Gastrocnemius medialis (tissue), 4 donors: ENCODE measurements at places on chromosomes 16 and 17. TPM values are rescaled to one million over a fixed set of nuclear protein-coding genes. Genes with fewer than 3 reads are reported as not detected.
A peak's percentile ranks its signal among the peaks of the same experiment; 100 is the strongest.

Gene KRTAP4-5
- not detected for total RNA-seq

Gene KCTD11
- total RNA-seq, result 7.0 TPM

Gene ASIC2
- total RNA-seq, result not detected

Gene TBC1D28
- not detected for total RNA-seq

- no peak for DNase-seq
Observed at GRCh38 chr17:14460516-14461226, 159.8 kb downstream of the HS3ST3B1 start.

- DNase-seq, result no peak
Observed at GRCh38 chr17:27339836-27340550, 46.1 kb downstream of the WSB1 start.

DNA sequence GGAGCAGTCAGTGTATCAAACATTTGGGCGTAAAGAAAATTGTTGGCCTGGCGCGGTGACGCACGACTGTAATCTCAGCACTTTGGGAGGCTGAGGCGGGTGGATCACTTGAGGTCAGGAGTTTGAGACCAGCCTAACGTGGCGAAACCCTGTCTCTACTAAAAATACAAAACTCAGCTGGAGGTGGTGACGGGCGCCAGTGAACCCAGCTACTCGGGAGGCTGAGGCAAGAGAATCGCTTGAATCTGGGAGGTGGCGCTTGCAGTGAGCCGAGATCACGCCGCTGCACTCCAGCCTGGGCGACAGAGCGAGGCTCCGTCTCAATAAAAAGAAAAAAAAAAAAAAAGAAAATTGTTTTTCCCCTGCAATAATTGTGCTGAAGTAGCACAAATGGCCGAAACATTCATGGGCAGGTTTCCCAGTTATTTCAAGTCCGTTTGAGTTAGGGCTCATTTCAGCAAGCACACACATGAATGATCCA lies 1.4 kb downstream of the GCSH start:
- no peak for DNase-seq

DNA sequence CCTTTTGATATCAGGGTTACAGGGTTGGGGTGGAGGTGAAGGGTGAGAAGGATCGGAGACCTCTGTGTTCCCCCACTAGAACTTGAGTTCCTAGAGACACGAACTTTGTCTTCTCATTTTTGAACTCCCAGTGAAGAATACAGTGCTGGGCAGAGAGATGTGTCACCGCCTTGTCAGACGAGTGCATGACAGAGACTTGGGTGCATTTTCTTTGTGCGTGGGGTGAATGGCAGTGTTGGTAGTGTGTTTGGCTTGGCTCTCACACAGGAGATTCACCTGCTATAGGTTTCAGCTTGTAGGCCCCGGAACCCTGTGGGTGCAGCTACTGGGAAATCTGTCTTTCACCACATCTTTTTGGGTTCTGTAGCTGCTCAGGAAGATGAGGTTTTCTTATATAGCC lies 40.0 kb upstream of the CCR7 start:
- DNase-seq, result no peak

- peak; percentile 67 for DNase-seq
Observed at GRCh38 chr16:67917852-67918236, 13.8 kb downstream of the CTRL start.

- no peak for DNase-seq
Observed at GRCh38 chr16:867421-868385, 67.2 kb upstream of the GNG13 start.

- no peak for DNase-seq
Observed at GRCh38 chr17:66310528-66311148, 8.2 kb downstream of the PRKCA start.

DNA sequence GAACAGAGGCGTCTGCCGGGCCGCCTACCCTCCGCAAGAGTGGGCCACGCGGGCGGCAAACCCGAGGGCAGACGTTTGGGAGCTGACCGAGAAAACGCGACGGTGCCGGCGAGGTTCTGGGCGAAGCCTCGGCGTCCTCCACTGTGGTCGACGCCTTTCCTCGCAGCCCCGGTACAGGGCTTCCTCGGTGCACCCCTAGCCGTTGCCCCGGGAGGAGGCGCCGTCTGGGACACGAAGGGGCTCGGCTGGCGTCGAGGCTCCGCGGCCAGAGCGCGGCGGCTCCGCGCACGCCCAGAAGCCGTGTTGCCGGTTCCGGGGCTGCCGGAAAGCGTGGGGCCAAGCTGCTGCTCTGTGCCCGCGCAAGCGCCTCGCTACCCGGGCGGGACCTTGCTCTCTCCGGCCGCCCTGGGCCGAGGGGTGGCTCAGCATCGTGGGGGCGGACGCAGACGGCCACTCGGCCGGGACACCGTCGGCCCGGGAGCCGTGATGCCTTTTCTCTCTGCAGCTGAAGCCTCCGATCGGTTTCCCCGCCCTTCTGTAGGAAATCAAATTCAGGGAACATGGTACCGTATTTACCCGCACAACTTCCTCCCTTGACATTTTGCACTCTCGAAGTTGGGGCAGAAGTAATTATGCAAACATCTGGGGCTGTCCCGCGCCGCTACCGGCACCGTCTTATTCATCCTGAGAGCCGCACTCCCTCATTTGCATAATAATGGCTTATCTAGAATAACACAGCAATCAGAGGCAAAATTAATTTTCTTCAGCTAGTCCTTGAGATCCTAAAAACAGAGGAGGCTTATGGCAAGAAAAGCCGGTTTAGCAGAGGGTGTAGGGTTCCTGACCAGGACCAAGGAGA lies 7.3 kb upstream of the CBX8 start:
- DNase-seq, result no peak

DNA sequence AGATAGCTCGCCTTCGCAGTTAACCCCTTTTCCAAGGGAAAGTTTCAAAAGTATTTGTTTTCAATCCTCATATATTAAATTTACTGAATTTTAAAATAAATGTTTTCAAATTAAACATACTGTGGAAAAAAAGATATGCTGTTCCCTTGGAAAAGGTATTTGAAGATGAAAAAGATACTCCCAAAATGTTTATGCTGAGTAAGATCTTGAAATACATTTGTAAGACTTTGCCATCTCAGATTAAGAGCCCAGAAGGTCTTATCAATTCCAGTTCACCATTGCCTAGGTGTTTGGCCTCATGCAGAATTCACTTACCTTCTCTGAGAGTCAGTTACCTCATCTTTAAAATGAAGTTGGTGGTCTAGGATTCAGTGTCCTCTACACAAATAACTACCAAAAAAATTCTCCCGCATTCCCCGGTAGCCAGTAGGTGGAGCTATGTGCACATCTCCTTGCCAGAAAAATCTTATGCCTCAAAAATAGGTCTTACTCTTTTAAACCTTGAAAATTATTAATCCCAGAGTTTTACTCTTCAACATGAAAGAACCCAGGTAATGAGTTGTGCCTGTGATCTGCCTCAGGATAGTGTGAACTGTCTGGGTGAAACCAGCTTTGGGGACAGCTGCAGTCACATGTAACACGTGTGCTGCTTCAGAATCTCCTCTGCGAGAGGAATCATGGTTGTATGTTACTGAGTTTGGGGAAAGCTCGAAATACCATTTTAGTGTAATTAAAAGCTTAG lies 178.3 kb downstream of the MRTFB start:
- DNase-seq, result no peak

DNA sequence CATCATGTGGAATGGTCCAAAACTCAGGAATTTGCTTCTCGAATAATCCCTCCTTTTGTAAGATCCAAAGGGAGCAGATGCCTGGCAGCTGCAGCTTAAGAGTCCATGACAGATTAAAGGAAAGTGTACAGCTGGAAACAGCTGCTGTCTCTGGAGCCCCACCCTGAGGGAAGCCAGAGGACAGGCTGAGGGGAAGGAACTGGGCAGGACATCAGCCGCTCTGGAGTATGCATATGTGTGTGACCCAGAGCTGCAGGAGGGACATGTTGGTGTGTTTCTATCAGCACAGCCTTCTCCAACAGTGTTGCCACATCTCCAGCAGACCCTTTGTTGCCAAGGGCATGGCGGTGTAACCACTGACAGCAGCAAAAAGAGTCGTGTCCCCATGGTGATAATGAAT lies 46.2 kb downstream of the CYB561 start:
- no peak for DNase-seq

GRCh38 chr16:3480901-3481695 lies 14.2 kb downstream of the C16orf90 start:
- DNase-seq, result peak; percentile 32

DNA sequence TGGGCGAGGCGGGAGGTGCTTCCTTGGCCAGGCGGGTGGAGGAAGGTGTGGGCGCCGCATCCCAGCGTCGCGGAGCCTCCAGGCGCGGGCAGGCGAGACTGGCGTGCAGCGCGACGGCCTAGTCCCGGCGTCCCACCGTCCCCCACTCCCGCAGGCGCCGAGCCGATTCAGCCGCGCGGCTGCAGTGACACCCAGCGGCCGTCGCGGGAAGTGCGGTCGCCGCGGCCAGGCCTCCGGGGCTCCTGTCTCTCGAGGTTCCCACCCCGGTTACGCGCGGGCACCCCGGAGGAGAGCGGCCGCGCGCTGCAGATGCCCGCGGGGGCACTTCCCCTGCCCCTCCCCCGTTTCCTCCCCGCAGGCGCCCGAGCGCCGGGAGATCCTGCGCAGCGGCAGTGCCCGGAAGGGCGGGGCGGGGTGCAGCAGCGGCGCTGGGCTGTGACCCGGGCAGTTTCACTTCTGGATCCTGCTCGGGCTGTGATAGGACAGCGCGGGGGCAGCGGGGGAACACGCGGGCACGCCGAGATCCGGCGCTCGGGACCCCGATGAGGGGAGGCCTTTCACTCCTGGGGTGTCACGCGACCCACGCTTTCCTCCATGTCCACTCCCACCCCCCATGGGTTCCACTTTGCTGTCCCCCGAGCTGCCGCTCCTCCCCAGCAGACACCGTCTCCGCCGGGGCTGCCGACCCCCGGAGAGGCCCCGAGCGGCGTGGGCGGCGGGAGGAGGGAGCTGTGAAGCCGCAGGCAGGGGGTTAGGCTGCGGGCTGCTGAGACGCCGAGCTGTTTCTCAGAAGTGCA lies 16.6 kb downstream of the GRB7 start:
- peak; percentile 85 for DNase-seq

DNA sequence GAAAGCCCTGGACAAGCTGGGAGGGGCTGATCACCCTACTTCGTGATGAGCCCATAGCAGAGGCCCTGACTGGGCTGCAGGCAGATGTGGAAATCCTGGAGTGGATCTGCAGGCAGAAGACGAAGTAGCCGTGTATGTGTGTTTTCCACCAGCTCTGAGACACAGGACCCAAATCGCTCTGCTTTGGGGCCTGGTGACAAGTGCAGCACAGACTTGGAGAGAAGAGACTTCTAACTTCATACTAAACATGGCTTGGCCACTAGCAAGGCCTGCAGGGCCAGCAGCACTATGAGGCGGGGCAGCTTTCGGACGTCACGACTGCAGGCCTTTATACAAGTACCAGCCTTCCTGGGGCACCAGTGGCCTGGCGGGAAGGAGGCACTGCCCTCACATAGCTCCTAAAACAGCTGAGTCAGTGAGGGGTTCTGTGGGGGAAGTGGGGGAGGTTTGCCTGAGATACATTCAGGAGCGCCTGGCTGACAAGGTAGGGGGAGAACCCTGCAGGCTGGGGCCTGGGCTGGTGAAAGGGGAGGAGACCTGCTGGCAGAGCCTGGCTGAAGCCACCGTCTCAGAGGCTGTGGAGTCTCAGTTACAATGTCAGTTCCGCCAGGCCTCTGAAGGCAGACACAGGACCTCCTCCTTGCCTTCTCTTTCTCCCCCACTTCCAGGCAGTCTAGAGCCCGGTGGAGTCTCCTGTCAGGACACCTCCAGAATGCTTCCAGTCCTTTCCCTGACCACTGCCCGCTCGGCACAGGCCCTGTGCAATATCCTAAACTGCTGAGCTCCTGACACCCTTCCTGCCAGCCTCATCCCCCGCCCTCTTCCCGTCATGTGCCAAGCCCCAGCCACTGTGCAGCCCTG lies 73.4 kb downstream of the WSB1 start:
- DNase-seq, result no peak

GRCh38 chr16:65318138-65318537 lies 196.3 kb upstream of the CDH11 start:
- DNase-seq, result no peak

DNA sequence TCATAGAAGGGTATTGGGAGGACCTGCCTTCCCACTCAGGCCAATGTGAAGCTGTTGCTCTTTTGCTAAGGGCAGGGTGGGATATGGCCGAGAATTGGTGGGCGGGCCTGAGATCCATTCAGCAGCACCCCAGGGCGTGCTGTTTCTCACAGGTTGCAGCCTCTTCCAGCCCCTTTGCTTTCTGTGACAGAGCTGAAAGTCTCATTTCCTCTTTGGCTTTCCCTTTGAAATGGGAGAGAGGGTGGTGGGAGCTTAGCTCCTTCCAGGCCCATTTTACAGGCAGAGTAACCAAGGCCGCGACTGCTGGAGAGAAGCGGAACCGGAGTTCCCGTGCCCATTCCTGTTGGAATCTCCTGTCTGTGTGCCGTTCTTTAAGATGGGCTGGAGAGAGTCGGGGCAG lies 183.0 kb downstream of the RAB11FIP4 start:
- DNase-seq, result no peak

DNA sequence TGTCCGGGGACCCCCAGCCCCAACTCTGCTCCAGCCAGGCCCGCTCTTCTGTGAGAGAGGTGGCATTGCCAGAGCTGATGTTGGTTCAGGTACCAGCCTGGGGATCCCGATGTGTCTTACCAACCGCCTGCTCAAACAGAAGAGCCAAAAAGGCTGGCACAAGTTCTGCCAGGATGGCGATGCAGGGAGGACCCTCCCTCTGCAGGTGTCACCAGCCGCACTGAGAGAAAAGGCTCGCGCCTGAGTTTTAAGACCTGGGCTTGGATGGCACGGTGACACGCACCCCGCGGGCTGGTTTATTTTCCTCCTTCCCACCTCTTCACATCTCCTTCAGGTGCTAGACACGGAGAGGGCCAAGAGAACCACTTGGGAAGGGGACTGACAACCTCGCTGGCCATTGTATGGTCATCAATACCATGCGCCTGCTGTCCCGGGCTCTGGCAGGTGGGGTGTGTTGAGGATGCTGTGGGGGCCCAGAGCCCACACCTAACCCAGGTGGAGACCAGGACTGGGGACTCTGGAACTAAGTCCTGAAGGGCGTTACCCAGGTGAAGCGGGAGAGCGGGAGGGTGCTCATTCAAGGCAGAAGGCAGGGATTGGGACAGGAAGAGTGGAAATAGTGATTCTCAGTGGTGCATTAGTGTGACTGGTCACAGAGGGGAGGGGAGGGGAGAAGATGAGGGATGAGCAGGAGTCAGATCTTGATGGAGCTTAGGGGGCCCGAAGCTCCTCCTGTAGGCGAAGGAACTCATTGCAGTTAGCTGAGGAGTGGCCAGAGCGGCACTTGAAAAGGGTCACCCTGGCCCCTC lies 16.3 kb downstream of the FOXJ1 start:
- DNase-seq, result no peak

GRCh38 chr16:18832006-18832405 lies 30.7 kb upstream of the ARL6IP1 start:
- DNase-seq, result no peak

GRCh38 chr16:3317315-3317999 lies 12.2 kb downstream of the ZNF75A start:
- no peak for DNase-seq

DNA sequence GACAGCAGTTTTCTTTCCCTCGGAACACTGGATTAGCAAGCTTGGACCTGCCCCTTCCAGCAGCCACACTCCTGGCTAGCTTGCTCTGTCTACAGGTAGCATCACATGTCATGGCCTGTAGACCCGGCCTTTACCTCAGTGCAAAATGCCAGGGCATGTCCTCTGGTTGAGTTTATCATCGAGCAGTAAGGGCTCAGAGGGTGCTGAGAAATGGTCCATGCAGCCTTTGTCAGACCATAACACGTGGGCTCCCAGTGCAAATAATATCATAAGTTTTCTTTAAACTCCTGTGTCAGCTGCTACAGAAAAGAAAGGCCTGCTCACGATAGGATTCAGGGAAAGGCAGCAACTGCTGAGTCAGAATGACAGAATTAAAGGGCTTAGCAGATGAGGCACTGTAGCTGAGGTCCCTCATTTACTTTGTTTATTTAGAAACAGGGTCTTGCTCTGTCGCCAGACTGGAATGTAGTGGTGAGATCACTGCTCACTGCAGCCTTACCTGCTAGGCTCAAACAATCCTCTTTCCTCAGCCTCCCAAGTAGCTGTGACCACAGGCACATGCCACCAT lies 8.0 kb upstream of the GNA13 start:
- DNase-seq, result no peak
